ENCODE measurements at places on chromosomes 11 and 22. TPM values are rescaled to one million over a fixed set of nuclear protein-coding genes. Genes with fewer than 3 reads are reported as not detected.

The MMP1 gene
- not detected for total RNA-seq

The TTC17 gene
- 129 TPM for total RNA-seq

The ELF5 gene
- not detected for total RNA-seq

The SLN gene
- total RNA-seq = not detected

The OR5A1 gene
- not detected for total RNA-seq

The MFRP gene
- not detected for total RNA-seq

The POU2AF3 gene
- not detected for total RNA-seq

GRCh38 chr22:17792854-17793434 is 18.7 kb upstream of the BID start:
- no peaks in the 10 kb centered on the region for H3K27me3 ChIP-seq
- peaks cover 13% of the 10 kb centered on the region for H3K36me3 ChIP-seq
- no peak overlapping the region for H3K4me3 ChIP-seq

GRCh38 chr11:13224324-13224723 is 53.3 kb upstream of the BMAL1 start:
- H3K4me1 ChIP-seq = no peaks in the 10 kb centered on the region
- H3K27ac ChIP-seq = no peak overlapping the region
- no peak for DNase-seq

DNA sequence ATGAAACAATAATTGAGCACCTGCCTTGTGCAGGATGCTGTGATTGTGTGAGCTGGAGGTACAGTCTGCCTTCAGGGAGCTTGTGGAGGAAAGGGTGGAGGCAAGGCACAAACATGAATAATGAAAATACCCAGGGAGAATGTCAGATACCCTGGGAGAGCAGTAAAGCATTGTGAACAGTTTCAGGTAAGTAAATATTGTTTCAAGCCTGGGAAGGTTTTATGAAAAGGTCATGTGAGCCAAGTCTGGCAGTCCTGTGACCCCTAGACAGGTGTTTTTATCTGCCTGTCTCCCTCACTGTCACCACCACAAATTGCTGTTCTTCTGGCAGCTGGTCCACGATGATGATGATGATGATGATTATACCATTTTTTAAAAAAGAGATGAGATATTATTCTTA is 32.0 kb downstream of the SPECC1L start:
- no peak for DNase-seq
- no peaks in the 10 kb centered on the region for H3K27me3 ChIP-seq
- H3K4me3 ChIP-seq = no peak overlapping the region
- no peak overlapping the region for H3K27ac ChIP-seq
- H3K4me1 ChIP-seq = no peaks in the 10 kb centered on the region

- H3K27me3 ChIP-seq = no peaks in the 10 kb centered on the region
- no peaks in the 10 kb centered on the region for H3K36me3 ChIP-seq
- no peak overlapping the region for H3K4me3 ChIP-seq
- no peaks in the 10 kb centered on the region for H3K4me1 ChIP-seq
- no peak overlapping the region for H3K27ac ChIP-seq
Observed at GRCh38 chr11:131796541-131796940, 426.1 kb downstream of the NTM start.

DNA sequence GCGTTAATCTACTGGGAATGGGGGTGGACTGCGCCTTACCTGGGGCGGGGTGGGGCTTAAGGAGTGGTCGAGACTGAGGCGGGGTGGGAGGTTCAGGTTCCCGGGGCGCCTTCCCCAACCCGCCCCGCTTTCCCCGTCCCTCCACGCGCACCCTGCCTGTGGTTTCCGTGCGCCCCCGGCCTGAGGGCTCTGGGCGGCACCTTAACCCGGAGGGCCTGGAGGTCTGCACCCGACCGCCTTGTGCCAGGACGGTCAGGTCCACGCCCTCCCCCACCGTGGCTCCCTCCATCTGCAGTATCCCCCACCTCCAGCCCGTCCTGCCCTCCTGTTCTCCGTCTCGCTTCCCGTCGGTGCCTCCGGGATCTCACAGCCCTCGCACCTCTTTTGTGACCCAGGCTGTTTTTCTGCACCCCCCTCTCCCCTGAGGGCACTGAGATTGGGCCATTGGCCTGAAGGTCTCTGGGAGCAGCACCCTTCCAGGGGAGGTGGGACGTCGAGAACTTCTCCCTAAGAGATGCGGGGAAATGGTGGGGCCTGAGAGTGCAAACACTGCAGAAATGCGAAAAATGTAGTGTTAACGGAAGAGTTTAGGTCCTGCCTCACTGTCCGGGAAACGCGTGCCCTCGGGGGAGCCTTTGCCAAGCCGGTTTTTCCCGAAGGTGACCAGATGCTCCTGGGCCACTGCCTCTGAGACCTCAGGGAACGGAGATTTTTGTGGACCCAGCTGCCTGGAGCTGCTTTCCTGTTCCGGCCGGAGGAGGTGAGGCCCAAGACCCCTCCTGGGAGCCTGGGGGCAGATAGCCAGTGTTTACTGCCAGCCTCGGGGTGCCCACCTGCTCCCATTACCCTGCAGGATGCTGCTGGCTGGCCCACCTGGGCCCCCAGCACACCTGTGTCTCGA is 1.2 kb upstream of the ASCL2 start:
- H3K27ac ChIP-seq = no peak overlapping the region
- DNase-seq = peak; percentile 15
- no peak overlapping the region for H3K4me3 ChIP-seq
- peaks cover 41% of the 10 kb centered on the region for H3K4me1 ChIP-seq

- H3K36me3 ChIP-seq = no peaks in the 10 kb centered on the region
- no peaks in the 10 kb centered on the region for H3K27me3 ChIP-seq
- no peak overlapping the region for H3K27ac ChIP-seq
- no peak overlapping the region for H3K4me3 ChIP-seq
Observed at GRCh38 chr11:121337740-121338272, 45.2 kb downstream of the SC5D start.

- H3K36me3 ChIP-seq = no peaks in the 10 kb centered on the region
- no peaks in the 10 kb centered on the region for H3K4me1 ChIP-seq
- no peak overlapping the region for H3K4me3 ChIP-seq
Observed at GRCh38 chr11:114953039-114953438, 274.7 kb downstream of the NXPE2 start.

DNA sequence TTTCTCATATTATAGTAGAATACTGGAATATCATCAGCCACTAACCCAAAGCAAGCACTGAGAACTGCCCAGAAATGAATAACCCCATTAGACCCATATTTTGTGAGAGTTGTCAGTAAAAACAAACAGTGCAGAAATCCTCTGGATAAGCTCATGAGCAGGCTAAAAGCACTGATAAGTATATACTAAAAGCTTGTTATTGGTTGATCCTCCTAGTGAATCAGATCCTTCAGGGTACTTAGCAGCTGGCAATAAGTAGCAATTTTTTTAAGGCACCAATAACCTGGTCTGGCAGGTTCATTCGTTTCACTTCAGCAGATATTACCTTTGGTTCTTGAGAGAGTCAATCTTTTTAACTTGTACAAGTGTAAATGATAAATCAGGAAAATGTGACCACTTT is 1.2 kb downstream of the NOX4 start:
- H3K27me3 ChIP-seq = peaks cover 8% of the 10 kb centered on the region
- no peak overlapping the region for H3K27ac ChIP-seq
- no peaks in the 10 kb centered on the region for H3K4me1 ChIP-seq
- no peak for DNase-seq

GRCh38 chr11:19656140-19656541 is 56.5 kb upstream of the NAV2 start:
- H3K36me3 ChIP-seq = no peaks in the 10 kb centered on the region
- H3K27me3 ChIP-seq = no peaks in the 10 kb centered on the region
- no peak for DNase-seq
- peaks cover 6% of the 10 kb centered on the region for H3K4me1 ChIP-seq
- H3K27ac ChIP-seq = no peak overlapping the region
- H3K4me3 ChIP-seq = no peak overlapping the region

GRCh38 chr22:30127749-30128166 is 47.5 kb downstream of the HORMAD2 start:
- no peak overlapping the region for H3K27ac ChIP-seq
- DNase-seq = no peak
- no peaks in the 10 kb centered on the region for H3K4me1 ChIP-seq
- peaks cover 3% of the 10 kb centered on the region for H3K27me3 ChIP-seq
- H3K4me3 ChIP-seq = no peak overlapping the region

DNA sequence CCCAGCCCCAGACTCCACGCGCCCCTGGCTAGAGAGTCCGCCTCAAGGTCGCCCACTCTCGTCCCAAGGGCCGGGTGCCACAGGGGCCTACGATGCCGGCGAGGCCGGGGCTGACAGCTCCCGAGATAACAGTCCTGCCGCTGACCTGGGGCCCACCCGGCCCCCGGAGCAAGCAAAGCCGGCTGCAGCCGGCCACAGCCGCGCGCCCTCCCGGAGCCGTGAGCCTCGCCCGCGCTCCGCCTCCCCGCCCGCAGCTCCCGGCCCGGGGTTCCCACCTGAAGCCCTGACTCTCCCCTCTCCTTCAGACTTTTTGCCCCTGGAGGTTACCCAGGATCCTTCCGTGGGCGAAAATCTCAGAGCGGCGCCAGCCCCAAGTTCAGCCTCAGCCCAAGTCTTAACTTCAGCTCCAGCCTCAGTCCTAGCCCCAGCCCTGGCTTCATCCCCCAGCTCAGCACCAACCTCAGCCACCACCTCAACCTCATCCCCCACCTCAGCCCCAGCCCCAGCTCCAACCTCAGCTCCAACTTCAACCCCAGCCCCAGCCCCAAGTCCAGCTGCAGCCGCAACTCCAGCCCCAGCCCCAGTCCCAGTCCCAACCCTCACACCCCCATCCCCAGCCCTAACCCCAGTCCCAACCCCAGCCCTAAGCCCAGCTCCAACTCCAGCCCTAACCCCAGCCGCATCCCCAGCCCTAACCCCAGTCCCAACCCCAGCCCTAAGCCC is 1.7 kb downstream of the KLHDC7B start:
- peak; percentile 23 for DNase-seq
- H3K27ac ChIP-seq = no peak overlapping the region
- no peaks in the 10 kb centered on the region for H3K36me3 ChIP-seq
- peaks cover 56% of the 10 kb centered on the region for H3K4me1 ChIP-seq
- no peak overlapping the region for H3K4me3 ChIP-seq

GRCh38 chr22:36829370-36830002 is 12.7 kb upstream of the PVALB start:
- H3K36me3 ChIP-seq = no peaks in the 10 kb centered on the region
- H3K4me1 ChIP-seq = no peaks in the 10 kb centered on the region
- H3K27me3 ChIP-seq = no peaks in the 10 kb centered on the region
- no peak overlapping the region for H3K4me3 ChIP-seq
- no peak for DNase-seq
- H3K27ac ChIP-seq = no peak overlapping the region

- H3K36me3 ChIP-seq = no peaks in the 10 kb centered on the region
- H3K27ac ChIP-seq = no peak overlapping the region
- DNase-seq = no peak
- H3K27me3 ChIP-seq = no peaks in the 10 kb centered on the region
Observed at GRCh38 chr11:30774496-30775232, 188.5 kb upstream of the MPPED2 start.

DNA sequence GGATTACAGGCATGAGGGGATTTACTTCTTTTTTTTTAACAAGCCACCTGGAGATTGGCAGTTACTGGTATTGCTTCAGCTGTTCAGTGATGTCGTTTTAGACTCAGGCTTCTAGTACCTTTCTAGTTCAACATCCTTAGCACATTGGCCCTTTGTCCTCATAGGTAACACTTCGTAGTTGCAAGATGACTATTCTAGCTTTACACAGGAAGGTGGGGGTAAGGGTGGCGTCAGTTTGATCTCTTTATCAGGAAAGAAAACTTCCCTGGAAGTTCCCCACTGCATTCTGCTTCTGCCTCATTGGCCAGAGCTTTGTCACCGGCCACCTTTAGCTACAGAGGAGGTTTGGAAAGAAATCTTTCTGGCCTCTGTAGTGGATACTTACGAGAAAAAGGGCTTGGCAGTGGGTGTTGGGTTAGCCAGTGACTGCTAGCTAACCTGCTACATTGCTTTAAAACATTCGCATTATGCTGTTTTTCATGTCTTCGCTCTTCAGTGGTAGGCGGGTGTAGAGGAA is 40.7 kb downstream of the SFI1 start:
- no peak overlapping the region for H3K27ac ChIP-seq
- no peaks in the 10 kb centered on the region for H3K27me3 ChIP-seq
- H3K36me3 ChIP-seq = peaks cover 19% of the 10 kb centered on the region
- H3K4me3 ChIP-seq = no peak overlapping the region
- DNase-seq = no peak

Measured in natural killer cell (primary cell).